NCI-H2081 (cell line): ENCODE measurements at places on chromosomes 4 and X.
A peak's percentile ranks its signal among the peaks of the same experiment; 100 is the strongest.

DNA sequence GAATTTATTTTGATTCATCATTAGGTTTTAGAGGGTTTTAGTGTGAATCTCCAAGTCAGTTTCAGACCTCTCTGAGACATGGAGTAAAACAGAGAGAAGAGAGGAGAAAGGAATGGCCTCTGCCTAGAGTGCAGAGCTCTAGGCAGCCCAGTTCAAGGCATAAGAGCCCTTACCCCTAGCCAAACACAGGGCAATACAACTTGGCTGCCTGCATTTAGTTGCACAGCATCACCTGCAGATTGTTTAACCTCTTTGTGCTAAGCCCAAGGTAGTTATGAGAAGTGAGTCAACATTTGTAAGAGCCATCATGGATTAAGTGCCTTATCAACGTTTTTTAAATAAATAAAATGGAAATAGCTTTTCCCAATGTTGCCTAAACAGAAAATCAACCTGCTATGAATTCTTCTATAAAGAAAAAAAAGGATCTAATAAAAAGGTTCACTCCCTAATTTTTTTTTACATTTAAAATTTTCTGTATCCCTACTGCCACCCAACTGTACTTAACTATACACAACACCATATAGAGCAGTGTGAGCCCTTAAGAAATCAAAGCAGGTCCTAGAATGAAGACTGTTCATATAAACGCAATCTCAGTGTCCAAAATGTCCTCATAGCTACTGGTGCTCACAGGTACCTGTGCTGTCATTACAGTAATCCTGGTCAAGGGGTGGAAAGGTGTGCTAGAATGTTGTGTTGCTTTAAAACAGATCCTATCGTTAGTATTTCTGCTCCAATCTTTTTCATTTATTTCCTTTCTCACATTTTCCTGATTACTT lies 36.0 kb downstream of the PF4 start:
- no peak for DNase-seq

- no peak for DNase-seq
These were observed 42.4 kb downstream of the N4BP2 start for GRCh38 chr4:40099010-40099409.

DNA sequence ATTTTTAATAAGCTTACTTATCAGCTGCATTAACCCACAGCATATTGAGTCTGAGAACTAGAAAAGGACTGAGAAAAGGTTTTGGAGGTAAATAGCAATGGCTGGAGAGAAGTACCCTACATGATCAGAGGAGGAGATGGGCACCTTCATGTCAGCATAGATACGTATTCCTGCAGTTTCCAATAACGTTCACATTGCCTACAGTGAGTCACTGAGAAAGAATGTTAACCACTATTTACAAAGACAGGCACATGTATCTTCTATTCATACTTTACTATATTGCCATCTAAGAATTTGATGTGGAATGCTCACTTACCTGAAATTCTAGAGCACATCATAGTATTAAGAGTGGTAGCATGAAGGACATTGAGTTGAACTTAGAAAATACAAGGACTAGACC lies 92.5 kb downstream of the TLL1 start:
- DNase-seq = no peak

DNA sequence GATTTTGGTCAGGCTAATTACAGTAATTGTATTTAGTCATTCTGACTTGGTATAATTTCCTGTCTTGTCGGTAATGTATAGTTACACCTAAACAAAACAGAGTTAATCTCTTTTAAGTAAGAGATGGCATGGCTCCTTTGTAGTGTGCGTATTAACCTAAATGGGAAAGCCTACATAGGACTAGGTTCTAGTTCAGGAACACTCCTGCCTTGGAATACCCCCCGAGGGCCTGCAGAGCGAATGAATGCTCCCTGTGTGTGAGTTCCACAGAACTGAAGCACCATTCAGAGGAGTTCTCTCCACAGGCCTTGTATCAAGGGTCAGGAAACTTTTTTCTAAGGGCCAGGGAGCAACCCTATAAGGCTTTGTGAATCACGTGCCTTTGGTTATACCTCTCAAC lies 44.9 kb upstream of the STIM2 start:
- peak; percentile 16 for DNase-seq

DNA sequence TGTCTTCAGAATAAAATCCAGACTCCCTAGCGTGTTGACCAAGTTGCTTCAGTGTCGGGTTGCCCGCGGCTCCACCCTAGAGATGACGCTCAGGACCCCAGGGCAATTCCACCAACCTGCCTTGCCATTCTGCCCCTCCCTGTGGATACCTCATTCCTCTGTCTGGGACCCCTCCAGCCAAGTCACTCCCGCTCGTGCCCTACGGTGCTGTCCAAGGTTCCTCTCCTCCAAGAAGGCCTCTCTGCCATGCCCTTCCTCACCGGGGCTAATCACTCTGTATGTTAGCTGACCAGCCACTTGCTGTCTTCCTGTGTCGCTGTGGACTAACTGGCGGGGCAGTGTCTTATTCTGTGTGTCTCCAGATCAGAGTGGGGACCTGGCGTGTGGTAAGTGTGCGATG lies 46.6 kb downstream of the TENM3 start:
- no peak for DNase-seq

DNA sequence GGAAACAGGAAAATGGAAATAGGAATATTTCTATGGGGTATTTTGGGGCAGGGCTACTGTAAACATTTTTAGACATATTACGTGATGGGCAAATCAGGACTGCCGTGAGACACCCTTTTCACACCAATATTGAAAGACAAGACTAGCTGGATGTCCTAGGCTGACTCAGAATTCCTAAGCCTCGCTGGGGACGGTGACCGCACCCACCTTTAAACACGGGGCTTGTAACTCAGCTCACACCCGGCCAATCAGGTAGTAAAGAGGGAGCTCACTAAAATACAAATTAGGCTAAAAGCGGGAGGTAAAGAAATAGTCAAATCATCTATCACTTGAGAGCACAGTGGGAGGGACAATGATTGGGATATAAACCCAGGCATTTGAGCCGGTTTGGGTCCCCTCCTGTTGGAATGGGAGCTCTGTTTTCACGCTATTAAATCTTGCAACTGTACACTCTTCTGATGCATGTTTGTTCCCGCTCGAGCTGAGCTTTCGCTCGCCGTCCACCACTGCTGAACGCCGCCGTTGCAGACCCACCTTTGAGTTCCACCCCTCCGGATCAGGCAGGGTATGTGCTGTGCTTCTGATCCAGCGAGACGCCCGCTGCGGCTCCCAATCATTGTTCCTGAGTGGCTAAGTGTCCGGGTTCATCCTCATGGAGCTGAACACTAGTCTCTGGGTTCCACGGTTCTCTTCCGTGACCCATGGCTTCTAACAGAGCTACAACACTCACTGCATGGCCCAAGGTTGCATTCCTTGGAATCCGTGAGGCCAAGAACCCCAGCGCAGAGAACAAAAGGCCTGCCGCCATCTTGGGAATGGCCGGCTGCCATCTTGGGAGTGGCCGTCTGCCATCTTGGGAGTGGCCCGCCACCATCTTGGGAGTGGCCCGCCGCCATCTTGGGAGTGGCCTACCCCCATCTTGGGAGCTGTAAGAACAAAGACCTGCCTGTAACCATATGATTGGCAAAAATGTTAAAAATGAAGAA lies 152.6 kb downstream of the CRLF2 start:
- no peak for DNase-seq

DNA sequence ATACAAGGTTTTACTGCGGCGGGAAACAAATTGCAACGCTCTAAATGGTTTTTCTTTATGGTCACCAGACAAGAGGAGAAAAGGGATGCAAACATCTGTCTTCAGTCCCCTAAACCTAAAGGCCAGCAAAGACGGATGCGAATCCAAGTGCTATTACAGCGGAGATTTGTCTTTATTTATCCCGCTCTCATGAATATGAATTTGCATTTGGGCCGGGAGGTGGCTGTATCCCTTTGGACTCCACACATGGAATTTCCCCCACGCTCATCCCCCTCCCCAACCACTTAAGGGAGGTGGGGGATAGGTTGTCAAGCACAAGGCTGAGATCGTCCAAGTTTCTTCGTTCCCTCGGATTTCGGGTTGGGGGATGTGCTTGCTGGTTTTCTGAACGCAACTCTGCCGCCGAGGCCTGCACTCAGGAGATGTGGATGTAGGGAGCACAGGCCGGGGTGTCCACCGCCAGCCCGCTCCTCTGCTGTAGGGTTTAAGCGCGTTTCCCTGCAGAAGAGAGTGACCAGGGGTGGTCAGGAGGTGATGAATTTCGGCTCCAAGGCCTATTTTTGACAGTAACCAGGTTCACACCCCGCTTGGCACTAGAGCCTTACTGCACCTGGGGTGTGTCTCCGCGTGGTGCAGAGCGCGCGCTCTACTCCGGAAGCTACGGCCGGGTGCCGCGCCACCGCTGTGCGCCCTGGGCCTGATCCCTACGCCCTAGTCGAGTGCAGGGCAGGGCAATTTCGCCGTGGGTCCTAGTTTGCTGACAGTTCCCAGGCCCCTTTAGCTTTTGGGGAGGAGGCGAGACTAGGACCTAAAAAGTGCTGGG lies 2.3 kb upstream of the PHOX2B start:
- no peak for DNase-seq

DNA sequence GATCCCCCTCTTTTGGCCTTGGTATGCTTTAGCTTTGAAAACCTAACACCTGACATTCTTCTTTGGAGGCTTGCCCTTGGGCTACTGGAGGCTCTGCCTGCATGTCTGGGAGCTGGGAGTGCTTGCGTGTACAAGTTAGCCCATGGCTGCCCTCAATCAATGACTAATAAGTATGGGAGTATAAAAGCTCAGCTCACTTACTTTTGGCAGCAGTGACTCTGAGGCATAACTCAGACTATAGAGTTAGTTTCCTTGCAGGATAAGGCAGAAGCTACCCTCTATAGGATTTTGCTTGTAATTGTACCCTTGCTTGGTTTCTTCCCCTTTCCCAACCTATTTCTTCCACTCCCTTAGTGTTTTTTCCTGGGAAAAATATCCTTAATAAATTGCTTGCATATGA lies 247.9 kb downstream of the PPP1R2C start:
- no peak for DNase-seq

GRCh38 chrX:63920875-63921274 lies 135.9 kb upstream of the ARHGEF9 start:
- DNase-seq = no peak

GRCh38 chrX:48960291-48960690 lies 2.9 kb upstream of the OTUD5 start:
- no peak for DNase-seq

- DNase-seq = no peak
These were observed 837.6 kb downstream of the PDHA2 start for GRCh38 chr4:96677499-96677898.

DNA sequence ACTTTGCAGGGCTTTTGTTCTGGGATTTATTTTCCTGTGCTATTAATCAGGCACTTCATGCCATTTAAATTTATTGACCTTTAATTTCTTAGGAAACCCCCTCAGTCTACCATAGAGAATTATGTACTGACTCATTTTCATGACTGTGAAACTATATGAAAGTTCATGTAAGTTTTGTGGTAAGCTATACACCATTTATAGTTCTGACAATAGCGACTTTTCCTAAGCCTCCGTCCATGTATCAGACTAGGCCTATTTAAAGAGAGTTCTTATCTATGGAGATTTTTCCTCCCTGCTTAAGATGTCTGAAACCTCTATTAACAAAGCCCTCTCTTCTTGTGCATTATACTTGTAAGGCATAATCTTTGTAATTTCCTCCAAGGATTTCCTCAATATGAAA lies 111.6 kb downstream of the AFF2 start:
- no peak for DNase-seq

GRCh38 chr4:115986573-115986972 lies 873.2 kb upstream of the NDST4 start:
- no peak for DNase-seq

GRCh38 chr4:184895012-184895695 lies 69.4 kb upstream of the ACSL1 start:
- no peak for DNase-seq

GRCh38 chrX:73213734-73214425 lies 771 bp downstream of the NAP1L2 start:
- no peak for DNase-seq

GRCh38 chrX:11137543-11138139 lies 26.5 kb downstream of the HCCS start:
- no peak for DNase-seq

- DNase-seq = no peak
These were observed 173.6 kb downstream of the CORIN start for GRCh38 chr4:47664051-47664826.

DNA sequence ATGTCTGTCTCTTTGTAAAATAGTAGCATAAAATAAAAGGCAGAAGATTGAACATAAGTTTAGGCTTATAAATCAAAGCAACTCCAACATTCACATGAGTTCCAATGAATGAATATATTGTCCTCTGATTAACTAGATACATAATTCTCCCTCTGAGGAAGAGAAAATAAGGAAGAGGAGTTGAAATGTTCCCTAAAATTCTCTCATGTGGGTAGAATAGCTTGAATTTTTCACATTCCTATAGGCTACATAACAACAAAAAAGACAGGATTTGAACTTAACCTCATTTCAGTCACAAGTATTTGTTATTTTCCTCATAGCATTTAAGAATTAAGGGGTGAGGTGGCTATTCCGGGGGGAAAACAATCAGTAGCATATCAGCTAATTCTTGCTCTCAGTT lies 462.4 kb upstream of the NDST4 start:
- no peak for DNase-seq

DNA sequence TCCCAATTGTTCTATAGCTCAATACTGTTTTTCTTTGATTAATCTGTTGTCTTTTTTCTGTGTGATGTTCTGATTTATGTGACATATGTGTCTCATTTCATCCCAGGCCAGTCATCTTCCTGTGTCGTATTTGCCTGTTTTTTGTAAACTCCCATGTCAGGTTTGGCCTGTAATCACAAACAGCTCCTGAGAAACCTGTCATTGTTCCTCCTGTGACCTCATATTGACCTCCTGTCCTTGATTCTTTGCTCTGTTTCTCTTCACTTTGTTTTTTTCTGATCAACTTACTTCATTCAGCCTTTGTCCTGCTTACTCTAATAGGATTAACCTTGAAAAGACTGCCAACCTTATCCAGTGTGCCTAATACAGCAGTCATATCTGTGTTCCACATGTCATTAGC lies 438.3 kb downstream of the CFAP47 start:
- DNase-seq = no peak

DNA sequence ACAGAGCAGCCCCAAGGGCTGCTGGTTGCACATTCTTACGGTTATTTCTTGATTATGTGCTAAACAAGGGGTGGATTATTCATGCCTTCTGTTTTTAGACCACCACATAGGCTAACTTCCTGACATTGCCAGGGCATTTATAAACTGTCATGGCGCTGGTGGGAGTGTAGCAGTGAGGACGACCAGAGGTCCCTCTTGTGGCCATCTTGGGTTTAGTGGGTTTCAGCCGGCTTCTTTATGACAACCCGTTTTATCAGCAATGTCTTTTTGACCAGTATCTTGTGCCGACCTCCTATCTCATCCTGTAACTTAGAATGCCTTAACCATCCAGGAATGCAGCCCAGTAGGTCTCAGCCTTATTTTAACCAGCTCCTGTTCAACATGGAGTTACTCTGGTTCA lies 212.4 kb upstream of the GRID2 start:
- DNase-seq = no peak

DNA sequence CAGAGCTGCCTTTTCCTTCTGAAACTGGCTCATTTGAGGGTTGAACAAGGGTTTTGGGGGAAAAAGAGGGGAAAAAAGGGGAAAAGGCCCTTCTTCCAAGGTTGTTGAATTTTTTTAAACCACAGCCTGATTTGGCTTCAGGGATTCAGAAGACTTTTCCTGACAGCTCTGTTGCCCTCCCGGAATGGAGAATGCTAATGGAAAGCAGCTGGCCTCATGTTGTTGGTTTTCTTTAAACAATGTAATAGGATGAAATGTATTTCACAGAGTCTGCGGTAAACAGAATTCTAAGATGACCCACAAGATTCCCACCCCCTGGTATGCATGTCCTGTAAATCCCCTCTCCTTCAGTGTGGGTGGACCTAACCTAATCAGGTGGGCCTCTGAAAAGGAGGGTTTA lies 3.3 kb upstream of the KIAA1210 start:
- DNase-seq = no peak

GRCh38 chrX:34300871-34301270 lies 168.8 kb upstream of the FAM47A start:
- DNase-seq = peak; percentile 67
